ENCODE measurements at places on chromosomes 7 and 10.

GRCh38 chr10:118173296-118173695 is 126.6 kb upstream of the RAB11FIP2 start:
- no peak for DNase-seq

- DNase-seq: no peak
Measured at GRCh38 chr10:86304436-86304835, 62.2 kb downstream of the GRID1 start.

GRCh38 chr7:44111761-44112160 is 7.6 kb downstream of the AEBP1 start:
- DNase-seq: no peak

DNA sequence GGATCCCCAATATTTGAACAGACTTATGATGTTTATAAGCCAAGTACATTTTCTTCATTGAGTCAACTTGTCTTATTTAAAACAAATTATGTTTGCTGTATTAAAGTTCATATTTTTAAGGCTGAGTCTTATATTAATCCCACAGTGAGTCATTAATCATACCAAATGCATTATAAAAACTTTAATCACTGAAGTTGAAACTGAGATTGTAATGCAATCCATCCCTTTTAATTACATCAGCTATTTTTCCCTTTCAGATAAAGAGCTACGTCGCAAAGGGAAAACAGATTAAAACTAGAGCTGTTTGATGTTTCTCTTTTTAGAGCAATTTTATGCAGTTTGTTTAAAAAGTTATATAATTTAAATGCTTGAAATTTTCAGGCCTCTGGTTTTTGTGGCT is 183.0 kb downstream of the ARID5B start:
- no peak for DNase-seq

GRCh38 chr7:146764458-146764857 is 647.9 kb downstream of the CNTNAP2 start:
- DNase-seq: no peak

All from HT-29 (cell line).